ENCODE measurements at places on chromosomes 1 and 21. TPM values are rescaled to one million over a fixed set of nuclear protein-coding genes. Genes with fewer than 3 reads are reported as not detected.
A peak's percentile ranks its signal among the peaks of the same experiment; 100 is the strongest.

GRCh38 chr1:155044812-155045657 is 6.1 kb upstream of the ADAM15 start:
- peak; percentile 81 for DNase-seq

The ANGPTL3 gene
- 411 TPM for total RNA-seq

The RGS13 gene
- total RNA-seq, result not detected

DNA sequence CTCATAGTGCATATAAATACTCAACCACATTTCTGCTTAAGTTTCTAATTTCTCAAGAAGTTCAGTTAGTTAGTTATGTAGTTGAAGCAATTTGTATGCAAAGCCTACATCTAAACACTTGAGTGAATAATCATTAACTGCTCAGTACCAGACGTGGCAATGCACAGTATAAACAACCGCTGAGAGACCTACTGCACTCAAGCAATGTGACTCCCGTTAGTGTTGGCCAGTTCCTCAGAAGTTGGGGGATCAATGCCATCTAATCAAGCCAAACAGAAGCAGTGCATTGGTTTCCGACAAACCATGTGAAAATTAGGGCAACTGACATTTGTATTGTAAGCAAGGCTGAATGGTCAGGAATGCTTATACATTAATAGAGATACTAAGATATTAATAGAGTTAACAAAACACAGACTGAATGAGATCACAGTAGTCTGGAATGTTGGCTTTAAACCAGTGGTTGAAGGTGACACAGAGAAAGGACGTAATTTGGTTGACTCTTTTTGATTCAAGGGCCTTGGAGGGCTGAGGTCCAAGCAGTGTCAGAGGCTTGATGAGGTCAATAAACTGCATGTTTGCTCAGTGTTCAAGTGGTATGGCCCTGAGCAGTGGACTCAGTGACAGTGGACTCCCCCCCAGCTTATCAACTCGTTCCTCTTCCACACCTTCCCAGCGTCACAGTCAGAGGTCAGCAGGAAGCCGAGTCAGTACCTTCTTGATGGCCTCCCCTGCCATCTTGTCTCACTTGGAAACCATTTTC is 255.5 kb downstream of the CTH start:
- no peak for DNase-seq

The RCC1 gene
- 18.7 TPM for total RNA-seq

GRCh38 chr1:151130987-151131586 is 15.3 kb downstream of the SEMA6C start:
- DNase-seq, result peak; percentile 76

- DNase-seq, result no peak
Measured at GRCh38 chr1:246748867-246749266, 24.7 kb downstream of the SCCPDH start.

Data from right lobe of liver (tissue), 6 donors.